ENCODE measurements at places on chromosomes 3 and 15.

DNA sequence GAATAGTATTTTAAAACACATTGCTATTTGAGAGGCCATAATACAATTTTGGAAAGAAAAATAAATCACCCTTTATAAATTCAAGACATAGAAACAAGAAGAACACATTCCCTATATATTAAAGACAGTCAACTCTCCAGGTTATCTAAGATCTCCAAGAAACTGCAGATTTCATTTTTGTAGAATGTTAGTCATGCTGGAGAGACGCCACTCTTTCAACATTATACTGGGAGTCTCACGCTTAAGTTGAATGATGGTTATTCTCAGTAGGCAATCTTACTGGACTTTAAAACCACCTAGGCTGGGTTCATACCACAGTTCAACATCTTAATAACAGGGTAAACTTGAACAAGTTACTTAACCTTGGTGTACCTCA is 3.6 kb upstream of the CHRM5 start:
- DNase-seq, result no peak

DNA sequence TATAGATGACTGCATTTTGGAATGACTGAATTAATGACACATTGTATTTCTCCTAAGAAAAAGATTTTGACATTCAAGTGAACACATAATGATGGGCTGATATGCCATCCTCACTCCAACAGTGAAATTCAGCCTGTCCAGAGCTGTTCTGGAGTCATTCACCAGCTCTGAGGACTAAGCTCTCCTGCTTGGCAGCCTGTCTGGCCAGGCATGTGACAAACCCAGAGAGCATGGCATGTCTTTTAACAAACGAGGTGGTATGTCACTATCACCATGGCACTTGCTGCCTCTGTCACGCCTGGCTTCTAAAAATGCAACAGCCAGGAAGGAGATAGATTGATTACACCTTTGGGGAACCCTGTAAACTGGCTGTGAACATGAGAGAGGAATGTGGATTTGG is 1.4 kb downstream of the ACTC1 start:
- DNase-seq, result no peak

GRCh38 chr3:32591186-32591585 is 20.5 kb upstream of the DYNC1LI1 start:
- DNase-seq, result no peak

DNA sequence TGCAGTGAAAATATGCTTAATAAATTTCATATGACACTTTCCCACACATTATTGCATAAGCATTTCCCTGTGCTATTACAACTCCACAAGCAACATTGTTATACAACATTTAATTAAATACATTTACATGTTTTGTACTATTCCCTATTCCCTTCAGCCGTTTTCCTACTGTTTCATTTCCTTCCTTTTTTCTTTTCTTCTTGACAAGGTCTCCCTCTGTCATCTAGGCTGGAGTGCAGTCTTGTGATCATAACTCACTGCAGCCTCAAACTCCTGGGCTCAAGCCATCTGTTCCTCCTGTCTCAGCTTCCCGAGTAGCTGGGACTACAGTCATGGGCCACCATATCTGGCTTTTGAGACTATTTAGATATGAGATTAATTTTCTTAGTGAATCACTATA is 254.7 kb downstream of the NFKBIZ start:
- no peak for DNase-seq

GRCh38 chr3:47014036-47014435 is 34.6 kb downstream of the NBEAL2 start:
- DNase-seq, result no peak

- DNase-seq, result no peak
Observed at GRCh38 chr3:50304601-50305000, 1.2 kb upstream of the HYAL1 start.

Data from stimulated activated naive CD4-positive, alpha-beta T cell (primary cell).